HFF-Myc (cell line): ENCODE measurements at places on chromosomes 12 and 14.

DNA sequence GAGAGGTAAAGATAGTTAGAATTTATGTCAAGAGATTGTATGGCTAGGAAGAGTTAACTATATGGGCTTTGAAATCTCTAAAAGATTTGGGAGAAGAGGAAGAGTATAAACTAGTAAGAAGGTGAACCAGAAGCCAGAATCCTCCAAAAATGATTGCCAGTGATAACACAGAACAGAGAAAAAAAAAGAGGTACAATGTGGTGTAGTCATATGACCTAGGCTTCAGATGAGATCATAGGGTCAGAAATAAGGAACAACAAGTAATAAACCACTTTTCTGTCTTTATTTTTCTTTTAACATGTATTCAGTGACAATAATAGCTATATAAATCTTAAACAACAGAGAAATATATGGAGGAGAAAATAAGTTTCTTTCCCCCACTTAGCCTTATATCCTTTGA lies 2.0 kb upstream of the NECAP1 start:
- no peak for DNase-seq

GRCh38 chr12:12577786-12578185 lies 15.1 kb upstream of the DUSP16 start:
- DNase-seq: no peak

GRCh38 chr12:106089935-106090334 lies 48.8 kb downstream of the NUAK1 start:
- DNase-seq: no peak

DNA sequence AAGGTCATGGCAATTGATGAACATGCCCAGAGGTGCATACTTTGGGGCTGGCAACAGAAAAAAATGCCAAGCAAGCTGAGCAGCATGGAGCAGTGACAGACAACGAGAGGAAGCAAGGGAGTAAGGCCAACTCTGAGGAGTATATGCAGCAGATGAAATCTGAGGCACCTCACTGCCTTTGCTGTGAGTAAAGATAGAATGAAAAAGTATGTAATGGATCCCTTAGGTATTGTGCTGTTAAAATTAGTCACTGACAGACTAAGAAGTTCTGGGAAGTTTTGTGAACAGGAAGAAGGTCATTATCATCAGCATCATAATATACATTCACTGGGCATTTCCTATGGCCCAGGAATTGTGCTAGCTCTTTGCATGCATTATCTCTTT lies 269.9 kb downstream of the DUSP6 start:
- no peak for DNase-seq

DNA sequence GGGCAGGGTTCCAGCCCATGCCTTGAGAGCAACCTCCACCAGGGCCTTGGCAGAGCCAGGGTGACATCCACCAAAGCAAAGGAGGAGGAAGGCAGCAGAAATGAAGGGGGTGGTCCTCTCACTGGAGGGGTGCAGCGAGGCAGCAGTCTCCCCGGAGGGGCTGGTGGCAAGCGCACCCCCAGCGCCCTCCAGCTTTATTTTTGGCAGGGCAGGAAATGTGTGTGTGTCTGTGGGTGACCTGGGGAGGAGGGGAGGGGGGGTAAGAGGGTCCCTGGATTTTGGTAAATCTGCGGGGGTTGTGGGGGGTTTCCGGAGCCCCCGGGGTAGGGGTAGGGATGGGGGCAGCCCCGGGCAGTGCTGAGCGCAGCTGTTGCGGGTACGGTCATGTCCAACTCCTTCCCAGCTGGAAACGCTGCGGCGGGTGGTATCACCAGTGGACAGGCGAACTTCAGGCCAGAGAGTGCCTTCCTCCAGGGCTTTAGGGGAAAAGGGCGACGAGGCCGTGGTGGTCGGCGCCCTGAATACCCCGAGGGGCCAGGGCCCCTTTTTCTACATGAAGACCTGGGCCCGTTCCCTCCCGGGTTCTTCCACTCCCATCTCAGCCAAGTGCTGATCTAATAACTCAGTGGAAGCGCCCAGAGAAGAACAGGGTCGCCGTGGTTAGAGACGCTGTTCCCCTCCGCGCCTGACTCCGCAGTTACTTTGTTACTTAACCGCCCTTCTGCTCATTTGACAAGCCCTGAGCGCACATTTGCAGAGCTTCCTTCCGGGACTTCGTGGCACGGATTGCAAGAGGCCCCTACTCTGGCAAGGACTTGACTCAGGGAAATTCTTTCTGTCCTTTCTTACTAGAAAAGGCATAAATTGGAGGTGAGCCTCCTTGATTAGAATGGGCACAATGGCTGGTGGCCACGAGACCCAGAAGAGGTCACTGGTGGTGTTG lies 55.2 kb downstream of the FOS start:
- no peak for DNase-seq

DNA sequence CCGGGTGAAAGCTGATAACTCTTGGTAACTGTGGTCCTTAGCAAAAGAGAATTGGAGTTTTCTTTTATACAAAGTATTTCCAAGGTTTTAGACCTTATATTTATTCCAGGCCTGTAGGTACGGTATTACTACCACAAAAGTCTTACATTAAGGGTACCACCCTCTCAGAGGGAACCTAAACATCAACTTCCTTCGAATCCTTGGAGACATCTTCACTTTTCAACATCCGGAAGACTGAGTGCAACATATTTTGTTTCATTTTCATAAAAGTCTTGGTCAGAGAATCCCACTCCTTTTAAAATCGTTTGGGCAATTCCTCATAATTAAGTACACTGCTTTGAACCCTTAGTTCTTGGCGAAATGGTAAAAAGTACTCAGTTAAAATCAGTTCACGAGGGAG lies 1.2 kb downstream of the CNOT2 start:
- no peak for DNase-seq

DNA sequence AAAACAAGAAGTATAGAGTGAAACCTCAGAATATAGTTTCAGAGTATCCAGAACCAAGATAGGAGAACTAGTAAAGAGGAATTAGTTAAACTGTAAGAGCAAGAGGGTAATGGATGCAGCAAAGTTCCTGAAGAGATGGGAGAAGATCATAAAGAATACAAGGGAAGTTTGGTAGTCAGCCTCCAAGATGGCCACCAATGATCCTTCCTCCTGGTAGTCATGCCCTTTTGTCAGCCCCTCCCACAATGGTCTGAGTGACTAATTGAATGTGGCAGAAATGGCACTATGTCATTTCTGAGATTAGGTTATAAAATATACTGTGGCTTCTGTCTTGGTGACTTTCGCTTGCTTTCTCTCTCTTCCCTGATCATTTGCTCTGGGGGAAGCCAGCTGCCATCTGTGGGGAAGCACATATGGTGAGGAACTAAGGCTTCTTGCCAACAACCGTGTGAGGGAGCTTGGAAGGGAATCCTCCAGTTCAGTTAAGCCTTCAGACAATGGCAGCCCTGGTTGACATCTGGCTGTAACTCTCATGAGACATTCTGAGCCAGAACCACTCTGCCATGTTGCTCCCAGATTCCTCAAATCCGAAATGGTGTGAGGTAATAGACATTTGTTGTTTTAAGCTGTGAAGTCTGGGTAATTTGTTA lies 55.3 kb upstream of the AMN1 start:
- DNase-seq: peak; percentile 57

DNA sequence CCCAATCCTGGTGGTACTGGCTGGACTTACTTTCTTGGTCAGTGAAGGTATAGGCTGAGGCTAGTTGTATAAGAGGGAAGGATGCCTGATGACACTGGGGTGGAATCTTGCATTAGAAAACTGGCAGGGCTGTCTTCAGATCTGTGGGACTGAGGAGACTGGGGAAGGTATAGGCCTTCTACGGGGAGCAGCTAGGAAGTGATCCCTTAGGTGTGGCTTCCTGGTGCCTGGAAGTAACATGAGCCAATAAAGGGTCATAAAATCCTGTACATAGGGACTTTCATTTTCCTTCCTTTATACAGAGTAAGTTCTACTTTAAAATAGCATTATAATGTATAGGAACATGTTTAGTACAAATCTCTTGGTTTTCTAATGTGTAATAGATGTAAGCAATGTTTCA lies 716.8 kb downstream of the LRFN5 start:
- no peak for DNase-seq
